ENCODE measurements at places on chromosomes 2 and 18.

GRCh38 chr2:20317197-20317596, 33.4 kb downstream of the PUM2 start:
- DNase-seq = no peak

DNA sequence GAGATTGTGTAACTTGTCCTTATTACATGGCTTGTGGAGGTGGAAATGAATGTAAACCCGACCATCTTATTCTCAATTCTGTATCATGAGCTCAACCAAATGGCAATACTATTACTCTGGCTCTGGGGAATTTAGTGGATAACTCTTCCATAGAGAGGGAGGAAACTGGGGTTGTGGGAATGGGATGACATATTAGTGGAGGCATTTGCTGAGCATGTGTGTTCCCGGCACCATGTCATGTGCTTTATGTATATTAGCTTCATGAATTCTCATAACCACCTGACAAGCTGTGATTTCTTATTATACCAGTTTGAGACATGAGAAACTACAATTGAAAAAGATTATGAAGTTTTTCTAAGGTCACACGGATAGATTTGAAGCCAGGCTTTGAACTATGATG, 112.8 kb upstream of the TMEFF2 start:
- no peak for DNase-seq

DNA sequence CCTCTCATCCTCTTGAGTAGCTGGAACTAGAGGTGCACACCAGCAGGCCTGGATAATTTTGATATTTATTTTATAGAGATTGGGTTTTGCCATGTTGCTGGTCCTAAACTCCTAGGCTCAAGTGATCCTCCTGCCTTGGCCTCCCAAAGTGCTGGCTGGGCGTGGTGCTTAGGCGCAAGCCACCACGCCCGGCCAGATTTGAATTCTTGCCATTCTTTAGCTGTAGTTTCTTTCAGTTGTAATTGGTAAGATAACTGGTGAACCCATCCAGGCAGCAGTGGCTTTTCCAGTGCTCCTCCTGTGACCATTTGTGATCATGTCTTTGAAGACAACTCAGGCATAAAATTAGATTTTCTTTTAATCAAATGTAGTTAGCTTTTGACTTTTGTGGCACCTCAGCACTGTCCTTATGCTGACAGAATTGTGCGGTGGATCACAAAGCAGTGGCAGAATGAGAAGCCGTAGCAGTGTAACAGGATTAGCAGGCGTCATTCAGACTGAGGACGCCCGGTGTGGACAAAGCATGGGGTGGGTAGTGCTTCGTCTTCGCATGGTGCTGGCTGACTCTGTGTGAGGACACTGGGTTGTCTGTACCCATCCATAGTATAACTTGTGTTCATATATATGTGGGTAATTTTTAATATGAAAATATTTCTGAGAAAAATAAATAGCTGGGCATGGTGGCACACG, 30.0 kb upstream of the TOGARAM2 start:
- no peak for DNase-seq

GRCh38 chr2:236874866-236875481, 210.7 kb upstream of the COPS8 start:
- no peak for DNase-seq
